ENCODE measurements at places on chromosomes 1 and 21. TPM values are rescaled to one million over a fixed set of nuclear protein-coding genes. Genes with fewer than 3 reads are reported as not detected.

FCRL1 gene
- polyA plus RNA-seq, result not detected

NAV1 gene
- polyA plus RNA-seq, result 13.2 TPM

IKBKE gene
- polyA plus RNA-seq, result 8.2 TPM

TPTE gene
- not detected for polyA plus RNA-seq

NLRP3 gene
- 0.12 TPM for polyA plus RNA-seq

HNRNPCL4 gene
- not detected for polyA plus RNA-seq

TRPM2 gene
- 0.31 TPM for polyA plus RNA-seq
